ENCODE measurements at places on chromosomes 2 and 18.

DNA sequence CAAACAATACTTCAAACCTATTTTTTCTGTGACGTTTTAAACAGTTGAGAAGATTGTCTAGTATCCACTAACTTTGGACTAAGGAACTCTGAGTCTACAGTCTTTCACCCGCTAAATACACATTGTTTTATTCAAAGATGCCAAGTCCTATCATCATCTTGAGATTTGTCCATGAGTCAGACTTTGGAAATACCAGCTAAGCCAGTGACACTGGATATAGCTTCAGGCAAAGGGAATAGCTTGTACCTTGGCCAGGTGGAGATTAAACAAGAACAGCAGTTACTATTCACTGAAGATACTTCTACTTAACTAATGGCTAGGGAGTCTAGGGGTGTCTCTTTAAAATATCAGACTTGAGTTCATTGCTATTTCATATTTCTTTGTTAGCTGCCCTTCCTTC lies 137.5 kb downstream of the COMMD1 start:
- DNase-seq: peak; percentile 56

DNA sequence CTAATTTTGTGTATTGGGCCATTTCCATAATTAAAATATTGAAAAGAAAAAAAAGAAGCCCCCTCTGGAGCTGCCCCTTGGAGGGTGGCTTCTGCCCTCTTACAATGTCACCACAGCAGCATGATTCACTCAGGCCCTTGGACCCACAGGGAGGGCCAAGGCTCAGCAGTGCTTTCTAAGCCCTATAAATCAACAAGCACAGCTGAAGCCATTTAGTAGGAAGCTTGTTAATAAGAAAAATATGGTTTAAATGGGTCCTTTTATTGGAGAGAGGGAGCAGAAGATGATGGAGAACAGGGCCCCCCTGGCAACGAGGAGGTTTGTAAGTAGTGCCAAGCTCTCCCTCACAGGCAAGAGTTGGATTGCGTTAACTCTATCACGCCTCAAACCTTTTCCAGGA lies 107.6 kb upstream of the FZD7 start:
- no peak for DNase-seq

GRCh38 chr2:128164311-128164710 lies 73.3 kb downstream of the UGGT1 start:
- no peak for DNase-seq

GRCh38 chr2:70686577-70687460 lies 81.2 kb downstream of the ADD2 start:
- peak; percentile 75 for DNase-seq

- DNase-seq: no peak
These were observed 12.5 kb upstream of the TFPI start for GRCh38 chr2:187566712-187567111.

DNA sequence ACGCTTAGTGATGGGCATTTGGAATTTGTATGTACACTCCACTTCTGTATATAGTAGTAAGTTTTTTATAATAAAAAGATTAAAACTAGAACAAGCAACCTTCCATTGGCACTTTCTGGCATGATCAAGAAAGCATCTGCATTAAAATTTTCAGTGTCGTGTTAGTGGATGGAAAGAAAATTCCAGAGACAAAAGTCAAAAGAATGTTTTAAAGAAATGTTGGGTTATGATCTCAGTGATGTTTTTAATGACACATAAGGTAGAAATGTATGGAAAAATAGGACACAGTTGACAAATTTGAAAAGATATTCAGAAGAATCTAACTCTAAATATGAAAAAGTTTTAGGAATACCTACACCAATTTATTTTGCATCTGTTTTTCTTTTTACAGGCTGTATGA lies 126.1 kb upstream of the FAM117B start:
- no peak for DNase-seq

GRCh38 chr2:146477383-146477782 lies 1367.4 kb upstream of the ACVR2A start:
- DNase-seq: no peak
